Sciatic nerve (tissue), 2 donors: ENCODE measurements at places on chromosomes 2 and 18. TPM values are rescaled to one million over a fixed set of nuclear protein-coding genes. Genes with fewer than 3 reads are reported as not detected.

The AMER3 gene
- total RNA-seq: not detected

The CYP27C1 gene
- 0.31 TPM for total RNA-seq

The IGFBP2 gene
- total RNA-seq: 40.2 TPM

The HOXD9 gene
- 4.9 TPM for total RNA-seq

The DSC2 gene
- 7.4 TPM for total RNA-seq

The CRYGD gene
- total RNA-seq: not detected

The POTEJ gene
- not detected for total RNA-seq

The GPR39 gene
- 0.31 TPM for total RNA-seq

The DYNAP gene
- total RNA-seq: not detected

GRCh38 chr2:27051902-27052645, 606 bp downstream of the AGBL5 start:
- peak; percentile 79 for DNase-seq

GRCh38 chr18:58038063-58038462, 6.0 kb upstream of the NEDD4L start:
- no peak for DNase-seq

GRCh38 chr2:105617631-105618350, 126.9 kb upstream of the NCK2 start:
- DNase-seq: no peak

- no peak for DNase-seq
Measured at GRCh38 chr2:96899413-96899741, 29.5 kb upstream of the SEMA4C start.

DNA sequence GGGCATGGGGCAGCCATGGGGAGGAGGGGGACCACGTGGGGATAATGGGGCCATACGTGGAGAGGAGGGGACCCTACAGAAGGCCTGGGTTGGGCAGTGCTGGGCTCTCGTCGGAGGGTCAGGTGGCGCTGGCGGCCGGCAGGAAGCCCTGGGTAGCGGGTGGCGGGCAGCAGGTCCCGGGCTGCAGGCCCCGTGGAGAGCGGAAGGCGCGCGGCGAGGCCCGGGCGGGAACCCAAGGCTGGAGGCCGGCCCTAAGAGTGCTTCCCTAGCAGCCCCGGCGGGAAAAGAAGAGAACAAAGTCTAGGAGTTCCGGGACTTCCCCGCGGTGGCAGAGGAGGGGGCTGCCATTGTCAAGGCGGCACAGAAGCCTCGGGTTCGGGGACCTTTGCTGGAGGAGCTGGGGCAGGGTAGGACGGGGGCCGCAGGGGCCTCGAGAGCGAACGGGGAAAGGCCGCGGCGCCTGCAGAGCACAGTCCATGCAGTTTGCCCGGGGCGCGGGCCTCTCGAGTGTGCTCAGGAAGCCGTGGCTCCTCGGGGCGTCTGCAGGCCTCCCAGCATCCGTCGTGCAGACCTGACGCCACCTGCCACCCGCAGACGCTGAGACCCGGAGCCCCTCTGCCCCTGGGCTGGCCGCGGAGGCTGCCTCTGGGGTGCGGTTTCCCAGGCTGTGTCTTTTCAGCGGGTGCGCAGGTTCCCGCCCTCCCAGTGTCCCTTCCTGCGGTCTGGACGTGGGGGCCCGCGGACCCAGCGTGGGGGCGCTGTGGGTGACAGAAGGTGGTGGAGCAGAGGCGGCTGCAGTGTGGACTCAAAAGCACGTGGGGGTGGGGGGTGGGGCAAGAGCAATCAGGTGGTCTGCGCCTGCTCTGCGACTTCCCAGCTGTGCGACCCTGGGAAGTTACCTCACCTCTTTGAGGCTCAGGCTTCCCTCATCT, 19.4 kb upstream of the NCL start:
- no peak for DNase-seq

DNA sequence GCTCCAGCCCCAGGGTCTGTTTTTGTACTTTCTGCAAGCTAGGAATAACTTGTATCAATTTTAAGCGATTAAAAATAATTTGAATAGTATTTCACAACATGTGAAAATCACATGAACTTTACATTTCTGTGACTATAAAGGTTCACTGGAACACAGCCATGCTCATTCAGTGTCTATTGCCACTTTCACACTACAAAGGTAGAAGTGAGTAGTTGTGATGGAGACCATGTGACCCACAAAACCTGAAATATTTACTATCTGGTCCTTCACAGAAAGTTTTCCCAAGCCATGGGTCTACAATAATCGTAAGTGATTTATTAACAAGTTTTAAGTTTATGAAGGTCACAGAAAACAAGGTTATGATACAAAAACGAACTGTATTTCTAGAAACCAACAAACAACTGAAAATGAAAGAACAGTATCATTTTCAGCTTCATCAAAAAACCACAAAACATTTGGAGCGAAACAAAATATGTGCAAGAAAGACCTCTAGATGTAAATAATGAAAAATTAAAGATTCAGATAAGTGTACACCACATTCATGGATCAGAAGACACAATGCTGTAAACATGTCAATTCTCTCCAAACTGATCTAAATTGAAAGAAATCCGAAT, 68.9 kb upstream of the DNER start:
- DNase-seq: no peak

DNA sequence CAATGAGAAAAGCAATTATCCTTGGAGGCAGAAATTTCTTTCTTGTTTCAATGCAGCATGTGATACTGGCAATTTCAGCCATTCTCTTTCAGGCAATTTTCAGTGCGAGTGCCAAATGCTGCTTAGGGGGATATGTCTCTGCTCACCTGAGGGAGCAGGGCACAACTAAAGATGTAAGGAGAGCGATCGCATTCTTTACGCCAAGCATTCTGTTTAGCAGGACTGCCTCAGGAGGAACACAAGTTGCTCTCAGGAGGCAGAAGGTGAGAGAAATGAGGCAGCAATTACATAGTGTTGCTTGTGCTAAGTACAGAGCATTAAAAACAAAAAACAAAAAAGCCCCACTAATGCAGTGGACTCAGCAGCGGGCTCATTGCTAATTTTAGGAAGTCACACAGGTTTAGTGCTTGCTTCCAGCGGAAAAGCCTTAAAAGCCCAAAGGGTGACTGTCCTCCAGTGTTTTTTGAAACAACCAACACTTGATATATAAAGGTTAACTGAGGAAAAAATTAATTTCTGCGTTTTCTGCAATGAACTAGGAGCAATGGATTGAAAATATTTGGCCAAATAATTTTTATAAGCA, 116.9 kb downstream of the METTL8 start:
- DNase-seq: no peak

DNA sequence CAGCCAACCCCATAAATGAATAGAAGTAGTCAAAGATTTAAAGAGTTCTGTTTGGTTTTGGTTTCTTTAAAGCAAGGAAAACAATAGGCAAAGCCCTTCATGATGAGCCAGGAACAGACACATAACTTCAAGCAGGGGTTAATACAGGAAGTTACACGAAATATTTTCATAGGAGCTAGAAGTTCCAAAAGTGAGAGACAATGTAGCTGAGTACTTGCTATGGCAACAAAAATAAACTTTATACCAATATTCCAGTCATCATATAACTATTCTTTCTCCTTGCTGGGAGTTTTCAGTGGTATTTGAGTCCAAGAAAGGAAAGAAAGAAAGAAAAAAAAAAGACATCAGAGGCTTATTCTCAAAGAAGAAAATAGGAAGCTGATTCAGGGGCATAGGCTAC, 56.2 kb downstream of the COBLL1 start:
- no peak for DNase-seq

DNA sequence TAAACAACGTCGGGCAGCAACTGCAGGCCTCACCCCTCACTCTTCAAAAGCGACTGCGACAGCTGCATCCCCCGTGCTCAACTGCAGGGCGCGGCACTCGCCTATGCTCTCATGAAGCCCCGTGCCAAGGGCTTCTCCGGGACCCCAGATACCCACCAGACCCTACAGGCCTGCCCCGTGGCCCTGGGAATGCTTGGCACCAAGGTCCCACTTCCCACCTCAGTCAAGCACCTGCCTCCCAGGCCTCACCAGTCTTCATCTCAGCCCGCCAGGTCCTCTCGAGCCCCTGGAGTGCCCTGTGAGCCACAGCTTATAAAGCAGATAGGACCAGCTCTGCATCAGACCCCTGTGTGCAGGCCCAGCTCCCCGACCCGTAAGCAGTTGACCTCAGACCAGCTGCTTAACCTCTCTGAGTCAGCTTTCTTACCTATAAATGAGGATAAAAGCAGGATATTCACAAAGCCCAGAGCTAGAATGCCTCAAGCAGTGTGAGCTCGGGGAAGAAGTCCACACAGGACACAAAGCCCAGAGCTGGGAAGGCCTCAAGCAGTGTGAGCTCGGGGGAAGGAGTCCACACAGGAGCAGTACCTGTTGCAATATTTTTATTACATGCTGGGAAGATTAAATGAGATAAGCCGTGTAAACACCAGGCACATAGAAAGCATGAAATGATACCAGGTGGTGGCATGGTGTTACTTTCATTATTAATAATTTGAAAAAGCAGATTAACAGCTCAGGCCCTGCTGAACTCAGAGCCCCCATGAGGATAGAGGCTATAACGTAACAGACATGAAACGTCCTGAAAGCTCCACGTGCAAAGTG, 96.9 kb downstream of the HDAC4 start:
- DNase-seq: peak; percentile 62
